ENCODE measurements at places on chromosomes 16 and 17.

DNA sequence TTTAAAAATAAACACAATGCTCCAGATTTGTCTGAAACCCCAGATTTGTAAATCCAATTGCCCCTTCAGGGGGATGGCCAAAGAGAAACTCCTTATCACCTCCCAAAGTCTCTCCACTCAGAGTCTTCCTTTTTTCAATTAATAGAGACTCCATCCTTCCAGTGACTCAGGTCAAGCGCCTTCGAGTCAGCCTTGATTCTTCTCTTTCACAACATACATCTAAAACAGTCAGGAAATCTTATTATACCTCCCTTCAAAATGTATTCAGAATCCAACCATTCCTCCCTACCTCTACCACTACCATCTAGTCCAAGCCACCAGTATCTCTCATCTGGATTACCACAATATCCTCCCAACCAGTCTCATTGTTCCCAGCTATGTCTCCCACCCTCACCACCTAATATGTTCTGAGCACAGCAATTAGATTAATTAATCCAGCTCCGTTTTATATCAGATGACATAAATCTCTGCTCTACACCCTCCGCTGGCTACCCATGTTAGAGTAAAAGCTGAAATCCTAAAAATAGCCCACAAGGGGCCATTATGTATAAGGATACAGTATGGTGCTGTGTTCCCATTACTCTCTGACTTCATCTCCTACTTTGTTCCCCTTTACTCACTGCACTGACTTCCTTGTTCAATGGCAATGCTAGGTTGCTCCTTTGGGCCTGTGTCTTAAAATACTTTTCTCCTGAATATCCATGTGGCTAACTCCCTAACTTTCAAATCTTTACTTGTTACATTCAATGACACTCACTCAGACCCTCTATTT lies 11.8 kb downstream of the SIAH1 start:
- DNase-seq: no peak

DNA sequence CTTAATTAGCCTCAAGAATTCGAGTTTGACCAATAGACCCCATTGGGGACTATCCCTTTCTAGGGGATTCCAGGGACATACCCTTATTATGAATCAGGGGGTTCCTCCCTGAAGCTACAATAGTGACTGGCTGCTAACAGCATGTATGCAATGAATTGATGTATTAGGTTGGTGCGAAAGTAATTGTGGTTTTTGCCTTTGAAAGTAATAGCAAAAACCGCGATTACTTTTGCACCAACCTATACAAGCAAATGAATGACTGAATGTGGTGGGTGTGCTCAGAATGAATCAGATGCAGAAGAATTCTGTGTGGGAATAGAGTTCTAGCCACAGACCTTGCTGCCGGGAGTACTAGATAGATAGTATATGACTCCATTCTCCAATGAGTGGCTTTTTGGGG lies 76.7 kb downstream of the HLF start:
- peak; percentile 69 for DNase-seq

DNA sequence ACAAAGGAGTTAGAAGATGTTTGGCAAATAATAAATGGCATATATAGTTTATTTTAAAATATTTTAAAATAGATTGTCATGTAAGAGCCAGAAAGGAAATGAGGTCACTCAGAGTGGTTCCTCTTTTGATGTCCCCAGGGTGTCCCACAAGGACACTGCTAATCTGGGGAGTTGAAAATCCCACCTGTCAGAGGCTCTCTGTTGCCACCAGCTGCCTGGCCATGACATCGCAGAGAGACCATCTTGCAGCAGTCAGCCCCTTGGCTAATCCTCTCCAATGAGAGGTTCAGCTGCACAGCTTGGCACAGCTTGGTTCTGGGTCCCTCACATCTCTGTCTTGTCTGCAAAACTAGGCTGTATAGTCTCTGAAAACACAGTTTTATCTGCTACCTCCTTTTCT lies 11.0 kb upstream of the RBFOX1 start:
- no peak for DNase-seq

DNA sequence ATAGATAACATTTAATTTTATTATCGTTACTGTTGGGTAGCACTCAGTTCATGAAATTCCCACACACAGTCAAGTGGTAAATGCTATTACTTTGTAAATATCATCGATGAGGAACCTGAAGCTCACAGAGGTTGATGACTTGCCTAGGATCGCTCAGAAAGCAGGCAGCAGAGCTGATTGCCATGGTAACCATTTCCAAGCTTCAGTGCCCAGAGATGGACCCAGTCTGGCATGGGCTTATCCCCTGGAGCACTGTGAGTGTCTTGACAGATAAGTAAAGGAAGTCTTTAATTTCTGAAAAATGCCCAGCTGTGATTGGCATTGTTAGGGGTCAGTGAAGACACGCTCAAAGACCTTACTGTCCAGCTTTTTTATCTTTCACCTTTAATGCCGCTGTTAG lies 95.0 kb downstream of the PRKCB start:
- no peak for DNase-seq

DNA sequence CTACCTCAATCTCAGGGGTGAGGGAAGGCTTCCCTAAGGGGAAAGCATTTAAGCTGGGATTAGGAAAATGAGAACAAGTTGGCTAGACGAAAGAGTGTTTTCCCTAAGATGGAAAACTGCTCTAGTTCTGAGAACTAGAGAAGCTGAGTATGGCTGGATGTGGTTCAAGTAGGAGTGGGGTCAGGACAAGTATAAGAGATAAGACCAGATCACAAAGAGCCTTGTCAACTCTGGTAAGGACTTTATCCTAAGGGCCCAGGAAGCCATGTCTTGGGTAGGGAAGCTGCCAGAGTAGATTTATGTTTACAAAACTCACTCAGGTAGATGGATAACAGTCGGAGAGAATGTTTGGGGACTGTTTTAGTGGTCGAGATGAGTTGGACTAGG lies 1.7 kb downstream of the ANKS4B start:
- no peak for DNase-seq

Data from activated CD4-positive, alpha-beta T cell treated with anti-CD3 and anti-CD28 coated beads, Interleukin-2, amount 50 U/mL, for 16 hours (primary cell).